ENCODE measurements at places on chromosomes 1 and 21. TPM values are rescaled to one million over a fixed set of nuclear protein-coding genes. Genes with fewer than 3 reads are reported as not detected.

DNA sequence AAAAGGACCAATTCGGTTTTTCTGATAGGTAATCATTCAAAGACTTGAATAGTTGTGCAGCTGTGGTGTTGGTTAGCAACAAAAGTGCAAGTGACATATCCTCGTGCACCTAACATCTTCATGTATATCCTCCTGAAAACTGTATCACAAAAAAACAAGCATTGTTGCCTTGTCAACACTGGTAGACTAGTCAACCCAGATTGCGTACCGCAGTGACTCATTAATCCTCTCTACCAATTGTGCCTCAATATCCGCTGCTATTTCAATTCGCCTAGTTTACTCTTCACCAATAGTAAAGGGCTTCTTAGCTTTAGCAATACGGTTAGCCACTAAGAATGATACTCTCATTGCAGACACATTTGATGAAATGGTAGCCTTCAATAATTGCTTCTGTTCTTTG is 3.5 kb downstream of the HHAT start:
- H3K36me3 ChIP-seq, result no peaks in the 10 kb centered on the region
- no peak overlapping the region for H3K4me3 ChIP-seq
- H3K27ac ChIP-seq, result no peak overlapping the region
- no peaks in the 10 kb centered on the region for H3K27me3 ChIP-seq
- DNase-seq, result no peak

- peak overlapping the region; percentile 1 for H3K27ac ChIP-seq
- peaks cover 46% of the 10 kb centered on the region for H3K4me1 ChIP-seq
- H3K4me3 ChIP-seq, result no peak overlapping the region
These were observed 143.2 kb downstream of the CLEC20A start for GRCh38 chr1:178353524-178353923.

DNA sequence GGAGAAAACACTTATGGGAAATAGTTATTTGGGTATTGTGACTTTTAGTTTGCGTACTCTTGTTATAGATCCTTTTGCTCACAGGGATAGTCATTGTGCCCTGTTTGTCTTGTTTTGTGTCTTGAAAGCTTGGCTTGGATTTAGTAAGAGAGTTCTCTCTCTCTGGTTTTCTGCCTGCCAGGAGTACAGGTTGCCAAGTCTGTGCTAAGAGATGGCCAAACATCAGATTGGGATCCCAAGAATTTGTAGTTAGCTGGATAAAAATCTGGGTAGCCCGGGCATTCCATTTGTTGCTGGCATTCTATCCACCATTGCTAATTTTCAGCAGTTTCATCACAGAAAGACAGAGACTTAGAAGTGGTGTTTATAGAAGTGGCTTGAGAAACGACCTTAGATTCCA is 222.2 kb downstream of the NRIP1 start:
- H3K27ac ChIP-seq, result no peak overlapping the region
- H3K36me3 ChIP-seq, result no peaks in the 10 kb centered on the region
- no peaks in the 10 kb centered on the region for H3K4me1 ChIP-seq
- DNase-seq, result no peak
- no peaks in the 10 kb centered on the region for H3K27me3 ChIP-seq
- no peak overlapping the region for H3K4me3 ChIP-seq

- H3K36me3 ChIP-seq, result no peaks in the 10 kb centered on the region
- H3K4me1 ChIP-seq, result peaks cover 30% of the 10 kb centered on the region
- DNase-seq, result no peak
- H3K27ac ChIP-seq, result no peak overlapping the region
These were observed 97.7 kb upstream of the JUN start for GRCh38 chr1:58881471-58881994.

- H3K27me3 ChIP-seq, result no peaks in the 10 kb centered on the region
- DNase-seq, result no peak
- H3K27ac ChIP-seq, result no peak overlapping the region
- no peak overlapping the region for H3K4me3 ChIP-seq
These were observed 17.9 kb upstream of the ZBTB21 start for GRCh38 chr21:42027822-42028765.

DNA sequence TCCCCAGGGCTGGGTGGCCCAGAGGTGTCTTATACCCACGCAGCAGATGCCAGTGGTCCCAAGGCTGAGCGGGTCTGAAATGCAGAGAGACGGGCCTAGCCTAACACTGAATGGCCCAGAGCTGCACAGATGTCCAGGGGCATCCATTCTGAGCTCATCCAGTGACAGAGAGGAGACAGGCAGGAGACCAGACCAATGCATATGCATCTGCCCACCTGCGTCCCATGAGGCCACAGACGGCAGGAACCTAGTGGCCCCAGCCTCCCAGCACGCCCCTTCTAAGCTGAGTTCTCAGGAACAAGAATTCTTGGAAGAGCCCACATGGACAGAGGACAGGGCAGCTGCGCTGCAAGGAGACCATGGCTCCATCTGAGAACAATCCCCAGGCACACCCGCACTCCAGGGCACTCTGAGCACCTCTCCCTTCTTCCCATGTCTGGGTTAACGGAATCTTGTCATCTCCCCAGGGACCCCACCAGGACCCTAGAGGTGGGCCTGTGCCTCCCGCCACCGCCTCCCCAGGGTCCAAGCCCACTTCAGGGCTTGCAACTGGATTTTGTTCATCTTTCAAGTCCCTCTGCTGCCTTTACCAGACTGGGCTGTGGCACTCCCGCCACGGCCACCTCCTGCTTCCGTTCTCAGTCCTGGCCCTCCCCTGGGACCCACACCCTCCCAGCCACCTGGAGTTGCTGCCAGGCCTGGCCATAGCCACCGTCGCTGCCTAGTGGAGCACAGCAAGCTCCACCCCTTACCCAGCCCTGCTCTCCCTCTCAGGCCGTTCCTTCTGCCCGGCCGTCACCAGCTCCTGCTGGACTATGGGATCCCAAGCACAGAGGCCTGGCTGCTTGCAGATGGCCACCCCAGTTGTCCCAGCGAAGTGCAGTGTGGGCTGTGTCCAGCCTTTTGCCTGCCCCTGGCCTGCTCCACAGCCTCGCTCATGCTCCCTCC is 3.3 kb downstream of the WNT3A start:
- no peak overlapping the region for H3K27ac ChIP-seq
- no peak for DNase-seq
- H3K4me3 ChIP-seq, result no peak overlapping the region

GRCh38 chr1:84377480-84378095 is 20.7 kb upstream of the DNASE2B start:
- no peaks in the 10 kb centered on the region for H3K27me3 ChIP-seq
- H3K27ac ChIP-seq, result no peak overlapping the region
- DNase-seq, result no peak
- no peak overlapping the region for H3K4me3 ChIP-seq
- no peaks in the 10 kb centered on the region for H3K36me3 ChIP-seq

DNA sequence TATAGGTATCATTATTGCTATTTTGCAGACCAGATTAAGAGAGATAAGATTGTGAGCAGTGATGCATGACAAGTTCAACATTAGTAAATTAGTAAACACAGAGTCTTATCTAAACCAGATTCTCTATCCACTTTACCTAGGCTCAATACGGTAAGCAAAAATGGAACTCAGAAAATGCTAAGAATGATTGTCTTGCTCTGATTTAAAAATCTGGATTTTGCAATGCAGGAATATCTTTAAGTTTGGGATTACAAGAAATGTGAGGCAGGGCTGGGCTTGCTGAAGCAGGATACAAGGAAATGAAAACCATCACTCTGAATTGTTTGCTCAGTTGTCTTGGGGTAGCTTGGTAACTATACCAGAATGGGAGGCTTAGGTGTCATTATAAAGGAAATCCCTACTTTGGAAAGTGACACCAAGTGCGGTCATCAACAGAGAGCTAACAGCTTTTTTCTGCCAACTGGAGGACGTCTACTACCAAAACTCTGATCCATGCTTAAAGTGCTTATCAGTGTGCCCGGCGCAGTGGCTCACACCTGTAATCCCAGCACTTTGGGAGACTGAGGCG is 332.7 kb upstream of the RUNX1 start:
- no peak for DNase-seq
- H3K27me3 ChIP-seq, result no peaks in the 10 kb centered on the region

GRCh38 chr21:41170859-41171609 is 3.1 kb downstream of the BACE2 start:
- H3K4me1 ChIP-seq, result peaks cover 46% of the 10 kb centered on the region
- no peak overlapping the region for H3K4me3 ChIP-seq
- no peaks in the 10 kb centered on the region for H3K27me3 ChIP-seq
- no peak overlapping the region for H3K27ac ChIP-seq

DNA sequence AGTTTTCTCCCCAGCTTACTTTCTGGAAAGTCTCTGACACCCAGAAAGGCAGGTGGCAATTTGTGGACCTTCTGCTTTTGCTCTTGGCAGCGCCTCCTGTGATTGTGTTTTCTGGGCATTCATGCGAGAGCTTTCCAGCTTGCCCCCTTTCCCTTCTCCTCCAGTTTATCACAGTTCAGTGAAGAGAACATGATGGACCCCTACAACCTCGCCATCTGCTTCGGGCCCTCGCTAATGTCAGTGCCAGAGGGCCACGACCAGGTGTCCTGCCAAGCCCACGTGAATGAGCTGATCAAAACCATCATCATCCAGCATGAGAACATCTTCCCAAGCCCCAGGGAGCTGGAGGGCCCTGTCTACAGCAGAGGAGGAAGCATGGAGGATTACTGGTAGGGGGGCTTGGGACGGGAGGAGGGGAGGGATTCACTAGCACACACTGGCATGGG is 24.3 kb upstream of the IKBKE start:
- H3K4me1 ChIP-seq, result peaks cover 7% of the 10 kb centered on the region
- H3K4me3 ChIP-seq, result no peak overlapping the region
- H3K36me3 ChIP-seq, result peaks cover 33% of the 10 kb centered on the region
- DNase-seq, result no peak
- no peaks in the 10 kb centered on the region for H3K27me3 ChIP-seq

DNA sequence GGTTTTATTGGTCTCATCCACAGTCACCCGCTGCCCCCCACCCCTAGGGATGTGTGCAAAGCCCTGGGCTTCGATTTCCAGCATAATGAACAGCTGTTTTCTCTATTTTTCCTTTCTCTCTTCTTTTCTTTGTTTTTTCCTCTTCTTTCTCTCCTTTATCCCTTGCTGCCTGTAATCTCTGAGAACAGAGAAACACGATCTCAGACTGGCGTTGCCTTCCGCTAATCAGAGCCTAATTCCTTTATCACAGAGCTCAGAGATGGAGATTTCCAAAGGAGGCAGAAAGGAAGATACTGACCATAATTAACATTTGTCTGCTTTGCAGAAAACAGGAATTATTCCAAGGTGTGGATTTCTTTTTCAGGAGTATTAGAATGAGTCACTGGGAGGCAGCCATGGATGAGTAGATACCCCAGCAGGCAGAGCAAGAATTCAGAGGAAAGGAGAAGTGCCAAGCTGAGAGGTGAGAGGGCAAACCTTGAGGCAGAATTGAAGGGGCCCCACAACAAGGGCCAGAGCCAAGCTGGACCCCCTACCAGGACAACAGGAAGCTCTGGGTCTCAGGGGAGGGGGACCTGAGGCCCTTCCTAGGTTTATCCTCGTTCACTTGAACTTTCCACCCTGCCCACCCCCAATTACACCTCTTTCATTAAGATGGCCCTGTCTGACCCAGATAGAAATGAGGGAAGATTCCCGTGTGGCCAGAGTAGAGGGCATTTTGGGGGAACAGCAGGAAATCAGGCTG is 33.3 kb downstream of the MATN1 start:
- peaks cover 63% of the 10 kb centered on the region for H3K27me3 ChIP-seq
- H3K4me1 ChIP-seq, result peaks cover 3% of the 10 kb centered on the region
- H3K36me3 ChIP-seq, result no peaks in the 10 kb centered on the region
- H3K4me3 ChIP-seq, result no peak overlapping the region

- DNase-seq, result no peak
- peaks cover 50% of the 10 kb centered on the region for H3K4me1 ChIP-seq
- H3K27ac ChIP-seq, result no peak overlapping the region
- H3K4me3 ChIP-seq, result no peak overlapping the region
- peaks cover 4% of the 10 kb centered on the region for H3K36me3 ChIP-seq
These were observed 25.7 kb downstream of the ERG start for GRCh38 chr21:38472412-38473108.

GRCh38 chr21:33945652-33946270 is 30.2 kb upstream of the ATP5PO start:
- no peak overlapping the region for H3K27ac ChIP-seq
- H3K4me1 ChIP-seq, result peaks cover 28% of the 10 kb centered on the region
- H3K36me3 ChIP-seq, result peaks cover 6% of the 10 kb centered on the region
- no peaks in the 10 kb centered on the region for H3K27me3 ChIP-seq

DNA sequence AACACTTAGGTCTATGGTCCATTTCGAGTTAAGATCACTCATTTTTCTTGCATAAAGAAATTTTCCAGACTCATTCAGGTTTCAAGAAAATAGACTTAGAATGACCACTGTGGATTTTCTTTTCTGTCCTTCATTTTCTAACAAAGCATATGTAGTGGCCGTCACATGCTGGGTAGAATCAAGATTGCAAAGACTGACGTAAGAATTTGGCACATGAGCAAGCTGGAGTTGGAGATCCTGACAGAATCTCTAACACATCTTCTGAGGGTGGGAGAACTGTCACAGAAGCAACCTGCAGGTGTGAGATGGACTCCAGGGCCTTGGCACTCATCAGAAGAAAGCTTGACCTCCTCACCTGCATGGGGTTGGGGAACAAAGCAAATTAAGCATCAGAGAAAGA is 28.6 kb downstream of the KIF26B start:
- H3K27ac ChIP-seq, result no peak overlapping the region
- no peak overlapping the region for H3K4me3 ChIP-seq
- DNase-seq, result no peak

DNA sequence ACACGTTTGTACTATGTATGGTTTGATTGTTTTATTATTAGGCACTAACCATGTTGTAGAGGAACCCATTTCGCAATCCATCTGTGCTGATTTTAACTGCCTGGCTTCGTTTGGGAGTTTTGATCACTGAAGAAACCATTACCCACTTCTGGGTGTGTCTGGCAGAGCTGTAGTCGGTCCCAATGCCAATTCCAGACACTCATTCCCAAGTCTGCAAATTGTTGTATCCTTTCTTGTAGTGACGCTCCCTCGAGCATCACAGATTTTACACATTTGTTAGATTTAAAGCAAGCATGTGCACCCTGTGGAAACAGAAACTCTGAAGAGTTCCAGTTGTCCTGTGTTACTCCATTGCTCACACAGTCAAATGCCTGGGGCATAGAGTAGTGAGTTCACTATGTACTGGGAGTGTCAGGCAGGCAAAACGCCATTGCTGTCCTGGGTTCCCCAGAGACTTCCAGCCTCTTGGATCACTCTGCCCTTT is 31.0 kb upstream of the EFCAB14 start:
- no peak overlapping the region for H3K4me3 ChIP-seq
- H3K27me3 ChIP-seq, result peaks cover 48% of the 10 kb centered on the region
- H3K36me3 ChIP-seq, result no peaks in the 10 kb centered on the region
- H3K27ac ChIP-seq, result no peak overlapping the region

DNA sequence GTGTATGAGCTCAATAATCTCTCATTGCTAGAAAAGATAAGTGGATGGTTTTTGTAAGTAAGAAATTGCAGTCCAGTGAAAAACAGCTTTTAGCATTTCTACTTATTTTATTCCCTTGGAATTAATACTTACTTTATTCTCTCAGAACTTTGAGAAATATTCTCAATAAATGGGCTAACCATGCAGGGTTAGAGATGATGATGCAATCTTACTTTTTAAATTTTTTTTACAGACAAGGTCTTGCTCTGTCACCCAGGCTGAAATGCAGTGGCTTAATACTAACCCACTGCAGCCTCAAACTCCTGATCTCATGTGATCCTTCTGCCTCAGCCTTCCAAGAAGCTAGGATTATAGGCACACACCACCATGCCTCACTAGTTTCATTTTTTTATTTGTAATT is 440.8 kb upstream of the ZP4 start:
- peaks cover 3% of the 10 kb centered on the region for H3K36me3 ChIP-seq
- no peak overlapping the region for H3K4me3 ChIP-seq
- no peak overlapping the region for H3K27ac ChIP-seq
- no peak for DNase-seq
- peaks cover 10% of the 10 kb centered on the region for H3K4me1 ChIP-seq

- DNase-seq, result no peak
- peaks cover 3% of the 10 kb centered on the region for H3K4me1 ChIP-seq
- no peaks in the 10 kb centered on the region for H3K27me3 ChIP-seq
- H3K36me3 ChIP-seq, result no peaks in the 10 kb centered on the region
These were observed 231.7 kb upstream of the AJAP1 start for GRCh38 chr1:4422504-4423289.

RGSL1 gene
- total RNA-seq, result not detected

INSRR gene
- not detected for total RNA-seq

LCE2A gene
- not detected for total RNA-seq

SYT2 gene
- 0.07 TPM for total RNA-seq

All from chondrocyte (in vitro differentiated cells).